ENCODE measurements at places on chromosomes 3 and 15. TPM values are rescaled to one million over a fixed set of nuclear protein-coding genes. Genes with fewer than 3 reads are reported as not detected.

The SYNPR gene
- total RNA-seq: not detected

The PCNP gene
- total RNA-seq: 59.9 TPM

The GP5 gene
- total RNA-seq: 0.06 TPM

The CRBN gene
- total RNA-seq: 52.1 TPM

The RTP2 gene
- not detected for total RNA-seq

The KNL1 gene
- total RNA-seq: 16.5 TPM

The SCAANT1 gene
- total RNA-seq: not detected

The BHLHE40 gene
- total RNA-seq: 6.0 TPM

The C3orf70 gene
- total RNA-seq: 1.8 TPM

The ITIH4 gene
- total RNA-seq: 0.38 TPM

The RAP2B gene
- total RNA-seq: 22.7 TPM

The RFTN1 gene
- total RNA-seq: 42.9 TPM

The SLC7A14 gene
- 1.3 TPM for total RNA-seq

The DLL4 gene
- 116 TPM for total RNA-seq

The TUSC7 gene
- not detected for total RNA-seq

The CLDN1 gene
- 0.16 TPM for total RNA-seq

The BRPF1 gene
- 28.2 TPM for total RNA-seq

The RARRES1 gene
- total RNA-seq: 2.1 TPM

The B3GALNT1 gene
- 34.8 TPM for total RNA-seq

The TIPIN gene
- 8.3 TPM for total RNA-seq

The SERINC4 gene
- total RNA-seq: not detected

The ZPLD1 gene
- total RNA-seq: not detected

The IL17RD gene
- total RNA-seq: 0.49 TPM

The AGTR1 gene
- not detected for total RNA-seq

The LAMB2 gene
- 745 TPM for total RNA-seq

The BSN gene
- total RNA-seq: under 0.01 TPM

The TEX55 gene
- not detected for total RNA-seq

The EHHADH gene
- total RNA-seq: 3.6 TPM

All from bladder microvascular endothelial cell (primary cell).